ENCODE measurements at places on chromosomes 5 and 9. TPM values are rescaled to one million over a fixed set of nuclear protein-coding genes. Genes with fewer than 3 reads are reported as not detected.

Gene JAKMIP2
- 5.2 TPM for polyA plus RNA-seq

GRCh38 chr5:6700685-6701355, 12.4 kb upstream of the TENT4A start:
- DNase-seq: no peak

DNA sequence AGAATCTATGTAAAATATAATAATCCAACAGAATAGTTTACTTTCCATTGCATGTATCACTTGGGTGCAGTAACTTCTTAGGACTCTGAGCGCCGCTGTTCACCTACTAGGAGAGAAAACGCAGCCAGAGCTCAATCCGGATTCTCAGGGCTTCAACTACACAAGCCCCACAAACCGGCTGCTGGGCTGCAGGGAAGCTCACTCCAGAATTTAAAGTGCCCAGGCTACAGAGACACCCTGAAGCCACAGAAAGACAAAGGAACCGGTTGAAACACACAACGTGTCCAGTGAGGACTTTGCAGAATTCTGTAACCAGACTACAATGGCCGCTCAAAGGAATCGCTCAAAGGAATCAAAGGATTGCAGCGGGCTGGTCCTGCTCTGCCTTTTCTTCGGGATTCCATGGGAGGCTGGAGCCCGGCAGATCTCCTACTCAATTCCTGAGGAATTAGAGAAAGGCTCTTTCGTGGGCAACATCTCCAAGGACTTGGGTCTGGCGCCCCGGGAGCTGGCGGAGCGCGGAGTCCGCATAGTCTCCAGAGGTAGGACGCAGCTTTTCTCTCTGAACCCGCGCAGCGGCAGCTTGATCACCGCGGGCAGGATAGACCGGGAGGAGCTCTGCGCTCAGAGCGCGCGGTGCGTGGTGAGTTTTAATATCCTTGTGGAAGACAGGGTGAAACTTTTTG, at the start of gene PCDHGA10:
Gene PCDHGA10 (plus strand): TSS at position 134 of the 686 bp plus-strand sequence. CDS start 189 bp downstream, at position 323.
- DNase-seq: no peak

Gene WASHC1
- polyA plus RNA-seq: 24.9 TPM

Gene LCN15
- 0.06 TPM for polyA plus RNA-seq

- no peak for DNase-seq
Observed at GRCh38 chr5:32383065-32383464, 61.5 kb downstream of the ZFR start.

Gene SPRY4
- 32.5 TPM for polyA plus RNA-seq

DNA sequence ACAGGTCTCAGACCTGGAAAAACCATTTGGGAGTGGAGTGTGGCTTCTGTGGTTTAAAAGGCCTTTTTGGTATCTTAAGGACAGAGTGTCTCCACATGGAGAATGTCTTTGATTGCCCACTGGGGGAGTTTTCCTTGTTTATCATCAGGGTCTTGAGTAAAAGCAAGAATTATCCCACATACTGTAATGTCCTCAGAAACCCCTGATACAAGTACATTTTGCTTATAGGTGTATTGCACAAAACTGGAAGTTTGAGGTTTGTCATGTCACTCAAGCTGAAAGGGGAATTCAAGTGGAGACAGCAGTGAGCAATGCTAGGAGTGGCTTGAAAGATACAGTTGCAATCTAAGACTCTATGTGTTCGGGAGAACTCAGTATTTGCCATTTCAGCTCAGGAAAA, 62.7 kb upstream of the GRAMD2B start:
- no peak for DNase-seq

GRCh38 chr5:31064215-31064614, 129.3 kb upstream of the CDH6 start:
- no peak for DNase-seq

Data from right renal pelvis (tissue), 4 donors.